Cardiac septum (tissue), 1 donor: ENCODE measurements at places on chromosomes 7 and 10.

DNA sequence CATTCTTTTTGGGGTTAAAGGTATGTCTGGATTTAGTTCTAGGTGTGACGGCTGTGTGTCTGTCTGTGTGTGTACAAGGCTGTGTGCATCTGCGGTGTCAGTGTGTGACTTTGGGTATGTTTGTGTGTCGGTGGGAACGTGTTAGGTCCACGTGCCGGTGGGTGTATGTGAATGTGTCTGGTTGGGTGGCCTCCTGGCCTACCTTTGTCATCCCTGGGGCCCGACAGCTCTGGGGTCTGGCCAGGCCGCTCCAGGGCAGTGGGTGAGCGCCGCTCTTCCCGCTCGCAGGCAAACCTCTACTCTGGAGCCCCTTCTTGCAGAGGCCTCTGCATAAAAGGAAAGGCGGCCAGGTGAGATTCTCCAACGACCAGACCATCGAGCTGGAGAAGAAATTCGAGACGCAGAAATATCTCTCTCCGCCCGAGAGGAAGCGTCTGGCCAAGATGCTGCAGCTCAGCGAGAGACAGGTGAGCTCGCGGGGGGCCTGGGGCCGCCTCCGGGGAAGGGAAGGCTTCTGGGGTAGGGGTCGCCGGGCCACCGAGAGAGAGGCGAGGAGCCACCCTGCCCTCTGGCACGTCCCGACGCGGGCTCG is 2.4 kb downstream of the HHEX start:
- DNase-seq = no peak

DNA sequence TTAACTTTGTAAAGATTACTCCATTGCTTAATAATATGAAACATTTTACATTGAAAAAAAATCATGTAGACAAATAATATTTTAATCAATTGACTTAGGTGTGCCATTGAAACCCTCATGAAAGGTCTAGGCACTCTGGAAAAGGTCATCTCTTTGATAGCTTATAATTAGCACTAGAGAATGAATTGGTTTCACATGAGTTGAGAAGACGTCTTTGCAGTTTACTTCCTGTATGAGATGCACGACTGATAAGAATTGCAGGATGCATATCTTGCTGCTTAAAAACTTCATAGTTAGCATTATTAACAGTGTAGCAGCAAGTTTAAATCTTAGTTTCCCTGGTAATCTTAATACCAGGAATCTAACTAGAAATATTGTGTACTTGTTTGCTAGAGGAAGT is 614.2 kb upstream of the COBL start:
- DNase-seq = no peak

- no peak for DNase-seq
Measured at GRCh38 chr7:95669513-95669912, 73.2 kb upstream of the PDK4 start.

- no peak for DNase-seq
Measured at GRCh38 chr10:132921086-132921485, 21.3 kb downstream of the CFAP46 start.

DNA sequence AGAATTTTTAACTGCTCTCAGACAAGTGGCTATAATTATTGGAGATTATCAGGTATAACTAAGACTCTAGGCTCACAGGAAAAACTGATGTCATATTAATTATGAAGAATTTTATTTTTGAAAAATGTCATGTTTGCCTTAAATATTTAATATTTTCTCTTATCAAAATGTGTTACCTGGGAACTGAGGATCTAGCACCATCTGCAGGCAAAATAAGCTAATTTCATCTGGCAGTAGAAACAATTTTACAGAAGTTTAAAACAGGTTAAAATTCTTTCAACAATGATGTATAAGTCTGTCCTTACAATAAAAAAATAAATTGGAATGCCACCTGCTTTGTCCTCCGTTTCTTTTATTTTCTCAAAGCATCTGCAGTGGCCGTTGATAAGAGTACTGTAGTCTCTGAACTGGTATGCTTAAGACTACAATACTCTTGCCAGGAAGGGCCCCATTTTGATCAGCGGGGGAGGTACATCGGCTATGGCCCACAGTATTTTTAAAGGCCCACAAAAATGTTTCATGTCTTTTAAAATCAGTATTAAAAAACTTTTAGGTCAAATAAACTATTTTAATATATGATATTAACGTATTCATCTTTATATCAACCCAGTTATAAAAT is 81.3 kb downstream of the VWDE start:
- no peak for DNase-seq

- no peak for DNase-seq
Measured at GRCh38 chr7:100835903-100836811, 8.8 kb upstream of the EPHB4 start.

DNA sequence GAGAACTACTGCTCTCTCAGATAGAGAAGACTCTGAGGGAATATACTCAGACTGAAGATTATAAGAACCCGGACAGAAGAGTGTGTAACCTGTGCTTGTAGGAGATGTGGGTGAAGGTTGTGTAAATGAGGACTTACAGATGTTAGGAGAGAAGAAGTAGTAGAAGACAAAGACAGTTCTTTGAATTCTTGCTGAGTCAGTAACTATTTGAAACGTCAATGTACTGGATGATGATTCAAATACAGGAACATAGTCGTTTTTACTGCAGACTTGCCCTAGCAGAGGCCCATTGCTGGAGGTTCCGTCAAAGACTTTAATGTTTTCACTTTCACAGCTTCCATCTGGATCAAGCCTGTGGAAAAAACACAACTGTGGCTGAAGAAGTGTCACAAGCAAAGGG is 6.8 kb downstream of the CUZD1 start:
- no peak for DNase-seq

GRCh38 chr7:47449810-47450590 is 131.9 kb downstream of the TNS3 start:
- no peak for DNase-seq

GRCh38 chr10:33046792-33047191 is 88.8 kb upstream of the ITGB1 start:
- no peak for DNase-seq

DNA sequence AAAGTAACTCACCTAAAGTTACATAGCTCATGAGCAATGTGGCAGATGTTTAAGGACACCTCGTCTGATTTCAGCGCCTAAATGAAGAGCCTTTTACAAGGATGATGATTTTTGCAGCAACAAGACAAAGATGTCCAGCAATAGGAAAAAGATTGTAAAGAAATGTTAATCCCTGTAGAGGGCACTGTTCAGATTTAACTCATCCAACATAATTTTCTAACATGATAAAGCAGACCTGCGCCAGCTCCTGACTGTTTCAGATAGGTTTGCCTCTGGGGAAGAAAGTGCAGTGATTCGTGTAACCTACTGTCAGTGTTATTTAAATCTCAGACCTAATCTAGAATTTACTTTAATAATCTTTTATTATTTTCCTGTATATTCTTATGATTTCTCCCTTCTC is 595.2 kb downstream of the AUTS2 start:
- no peak for DNase-seq

- peak; percentile 91 for DNase-seq
Measured at GRCh38 chr10:78972947-78973900, 95.5 kb upstream of the ZMIZ1 start.

- DNase-seq = no peak
Measured at GRCh38 chr10:85986777-85987176, 379.8 kb downstream of the GRID1 start.

DNA sequence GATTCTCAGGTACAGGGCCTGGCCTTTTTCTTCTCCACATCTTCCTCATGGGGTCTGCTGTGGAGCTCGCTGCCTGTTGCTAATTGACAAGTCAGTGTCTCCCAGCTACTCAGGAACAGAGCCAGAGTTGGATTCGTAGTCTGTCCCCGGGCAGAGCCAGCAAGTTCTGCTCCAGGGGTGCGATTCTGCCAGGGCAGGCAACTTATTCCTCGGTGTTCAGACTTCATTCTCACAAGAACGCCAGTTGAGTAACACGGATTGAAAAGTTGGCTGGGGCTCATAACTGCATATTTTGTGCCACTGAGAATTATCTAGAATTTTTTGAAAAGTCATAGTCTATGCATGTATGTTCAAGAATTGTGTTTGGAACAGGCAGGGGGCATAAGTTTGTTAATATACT is 336.7 kb upstream of the NPVF start:
- DNase-seq = no peak

DNA sequence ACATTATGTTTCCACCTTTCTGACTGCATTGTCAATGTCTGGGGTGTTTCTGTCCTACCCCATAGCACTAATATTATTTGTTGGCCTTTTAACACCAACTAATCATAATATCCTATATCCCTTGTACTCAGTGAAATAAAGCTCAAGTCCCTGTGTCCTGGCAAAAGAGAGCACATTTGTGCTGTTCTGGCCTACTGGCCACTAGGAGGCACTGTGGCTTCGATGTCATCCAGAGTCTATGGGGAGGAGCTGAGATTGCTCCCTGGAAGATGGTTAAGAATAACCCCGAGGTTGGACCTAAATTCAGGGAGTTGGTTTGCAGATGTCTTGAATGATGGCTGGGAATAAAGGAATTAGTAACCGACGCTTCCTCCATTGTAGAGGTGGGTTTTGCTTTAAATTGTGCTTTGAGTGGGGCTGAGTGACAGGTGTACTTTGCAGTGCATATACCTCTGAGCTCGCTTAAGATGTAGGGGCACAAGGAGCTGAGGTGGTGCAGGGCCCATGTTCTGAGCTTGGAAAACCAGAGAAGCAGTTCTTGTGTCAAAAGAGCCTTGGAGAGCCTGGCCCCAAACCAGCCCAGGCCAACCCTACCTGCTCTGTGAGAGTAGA is 191.2 kb upstream of the PRSS1 start:
- DNase-seq = no peak

DNA sequence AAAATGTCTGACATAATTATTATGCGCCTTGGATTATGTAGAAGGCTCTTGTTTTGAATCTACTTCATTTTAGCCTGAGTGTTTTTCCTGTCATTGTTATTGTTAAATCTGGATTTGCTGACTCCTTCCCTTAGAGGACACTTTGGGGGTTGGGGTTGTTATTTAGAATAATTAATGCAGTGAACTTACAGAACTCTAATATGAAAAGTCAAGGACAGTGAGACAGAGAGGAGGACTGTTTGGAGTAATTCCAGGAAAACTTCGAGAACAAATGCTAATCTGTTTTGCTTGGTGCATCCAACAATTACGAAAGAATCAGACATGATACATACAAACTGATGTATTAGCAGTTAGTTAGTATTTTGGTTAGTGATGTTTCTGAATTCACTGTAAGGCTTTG is 146.1 kb downstream of the ABCA13 start:
- no peak for DNase-seq
